Right forelimb (tissue), 1 donor: ENCODE measurements at places on chromosomes 13 and 19.

GRCh38 chr13:29480893-29481525, 114.5 kb downstream of the SLC7A1 start:
- no peak for DNase-seq

DNA sequence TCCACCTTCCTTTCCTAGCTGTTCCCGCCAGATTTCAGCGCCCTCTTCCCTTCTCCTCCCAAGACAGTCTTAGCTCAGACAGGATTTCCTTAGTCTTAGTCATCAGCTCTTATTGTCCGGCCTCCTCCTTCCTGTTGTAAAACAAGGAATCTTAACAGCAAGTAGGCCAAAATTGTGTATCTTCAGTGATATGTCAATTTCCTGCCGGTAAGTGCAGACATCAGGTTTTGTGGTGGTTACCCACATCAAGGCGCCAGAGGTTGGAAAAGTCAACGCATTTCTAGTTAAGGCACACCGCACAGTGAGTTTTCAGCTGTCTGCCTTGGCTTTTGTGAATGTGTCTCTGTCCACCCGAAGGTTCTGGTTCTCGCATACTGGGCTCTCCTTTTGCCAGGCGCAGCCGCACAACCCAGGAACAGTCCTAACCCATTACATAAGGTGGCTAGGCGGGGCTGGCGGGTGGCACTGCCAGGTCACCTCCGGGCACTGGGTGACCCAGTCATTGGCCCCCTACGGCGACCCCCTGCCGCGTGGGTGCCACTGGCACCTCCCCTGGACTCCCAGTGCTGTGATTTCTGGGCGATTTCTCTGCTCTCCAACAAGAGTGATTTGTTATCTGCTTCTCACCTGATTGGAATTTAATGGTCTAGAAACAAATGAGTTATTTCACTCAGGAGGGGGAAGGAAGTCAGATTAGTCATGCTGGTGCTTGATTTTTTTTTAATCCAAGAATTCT, 12.9 kb downstream of the COL4A2 start:
- DNase-seq: peak; percentile 36

- peak; percentile 77 for DNase-seq
These were observed 46.4 kb upstream of the SHKBP1 start for GRCh38 chr19:40530091-40530901.

DNA sequence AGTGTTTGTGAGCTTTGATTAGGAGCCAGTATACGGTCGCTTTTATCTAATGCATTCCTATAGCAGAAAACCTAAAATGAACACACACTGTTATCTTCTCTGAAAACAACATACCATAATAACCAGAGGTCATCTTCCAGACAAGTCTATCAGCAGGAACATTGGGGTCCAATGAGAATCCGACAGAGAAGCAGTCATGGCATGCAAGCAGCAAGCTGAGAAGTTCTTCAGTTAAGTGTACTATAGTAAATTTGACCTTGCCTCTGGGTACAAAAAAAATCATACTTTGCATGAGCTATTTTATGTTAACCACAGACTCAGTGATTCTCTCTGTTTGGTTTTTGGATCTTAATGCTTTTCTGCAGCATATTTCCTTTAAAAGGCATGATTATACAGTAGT, 1505.1 kb downstream of the PCDH9 start:
- DNase-seq: no peak

DNA sequence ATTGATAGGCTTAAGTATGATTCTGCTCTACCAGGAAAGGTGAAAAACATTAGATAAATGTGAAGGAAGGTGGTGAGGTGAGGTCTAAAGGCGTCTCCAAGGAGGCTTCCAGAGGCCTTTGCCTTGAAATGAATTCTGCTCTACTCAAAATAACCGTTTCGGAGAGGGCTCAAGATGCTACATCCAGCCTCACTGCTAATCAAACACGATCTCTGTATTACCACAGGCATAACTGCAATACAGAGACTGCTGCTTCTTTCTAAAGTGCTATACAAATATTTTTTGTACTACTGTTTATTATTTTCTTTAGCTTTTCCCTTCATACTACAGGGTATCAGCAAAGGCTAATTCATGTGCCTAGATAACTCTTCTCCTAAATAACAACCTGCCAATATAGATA, 16.8 kb downstream of the MBNL2 start:
- no peak for DNase-seq

- no peak for DNase-seq
These were observed 215.5 kb downstream of the POSTN start for GRCh38 chr13:37383046-37383445.

GRCh38 chr19:21758296-21758695, 9.1 kb downstream of the ZNF100 start:
- DNase-seq: no peak

GRCh38 chr13:75417012-75417384, 65.0 kb downstream of the TBC1D4 start:
- DNase-seq: no peak

GRCh38 chr19:55670280-55671053, 4.6 kb upstream of the EPN1 start:
- peak; percentile 75 for DNase-seq

DNA sequence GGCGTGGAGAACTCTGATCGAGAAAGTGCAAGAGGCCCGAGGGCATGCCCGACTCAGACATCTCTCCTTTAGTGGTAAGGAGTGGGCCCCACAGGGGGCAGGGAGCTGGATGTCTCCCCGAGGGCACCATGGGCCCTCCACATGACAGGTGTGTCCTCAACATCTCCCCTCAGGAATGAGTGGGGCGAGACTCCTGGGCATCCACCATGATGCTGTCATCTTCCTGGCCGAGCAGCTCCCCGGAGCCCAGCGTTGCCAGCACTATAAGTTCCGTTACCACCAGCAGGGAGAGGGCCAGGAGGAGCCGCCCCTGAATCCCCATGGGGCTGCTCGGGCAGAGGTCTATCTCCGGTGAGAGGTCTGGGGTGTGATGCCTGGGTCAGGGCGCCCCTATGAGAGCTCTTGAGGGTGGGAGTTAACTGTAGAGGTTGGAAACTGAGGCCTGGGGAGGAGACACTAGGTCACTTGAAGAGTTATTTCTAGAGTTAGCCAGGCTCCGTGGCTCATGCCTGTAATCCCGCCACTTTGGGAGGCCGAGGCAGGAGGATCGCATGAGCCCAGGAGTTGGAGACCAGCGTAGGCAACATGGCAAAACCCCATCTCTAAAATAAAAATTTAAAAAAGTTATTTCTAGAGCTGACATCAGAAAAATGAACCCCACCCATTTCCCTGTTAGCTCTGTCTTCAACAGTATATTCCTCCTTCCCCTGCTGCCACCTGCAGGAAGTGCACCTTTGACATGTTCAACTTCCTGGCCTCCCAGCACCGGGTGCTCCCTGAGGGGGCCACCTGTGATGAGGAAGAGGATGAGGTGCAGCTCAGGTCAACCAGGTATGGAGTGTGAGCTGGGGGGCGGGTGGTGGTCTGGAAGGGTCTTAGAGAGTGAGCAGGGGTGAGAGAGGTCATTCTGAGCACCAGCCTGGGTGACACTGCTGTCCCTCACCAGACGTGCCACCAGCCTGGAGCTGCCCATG, 5.1 kb downstream of the IGFLR1 start:
- DNase-seq: no peak

DNA sequence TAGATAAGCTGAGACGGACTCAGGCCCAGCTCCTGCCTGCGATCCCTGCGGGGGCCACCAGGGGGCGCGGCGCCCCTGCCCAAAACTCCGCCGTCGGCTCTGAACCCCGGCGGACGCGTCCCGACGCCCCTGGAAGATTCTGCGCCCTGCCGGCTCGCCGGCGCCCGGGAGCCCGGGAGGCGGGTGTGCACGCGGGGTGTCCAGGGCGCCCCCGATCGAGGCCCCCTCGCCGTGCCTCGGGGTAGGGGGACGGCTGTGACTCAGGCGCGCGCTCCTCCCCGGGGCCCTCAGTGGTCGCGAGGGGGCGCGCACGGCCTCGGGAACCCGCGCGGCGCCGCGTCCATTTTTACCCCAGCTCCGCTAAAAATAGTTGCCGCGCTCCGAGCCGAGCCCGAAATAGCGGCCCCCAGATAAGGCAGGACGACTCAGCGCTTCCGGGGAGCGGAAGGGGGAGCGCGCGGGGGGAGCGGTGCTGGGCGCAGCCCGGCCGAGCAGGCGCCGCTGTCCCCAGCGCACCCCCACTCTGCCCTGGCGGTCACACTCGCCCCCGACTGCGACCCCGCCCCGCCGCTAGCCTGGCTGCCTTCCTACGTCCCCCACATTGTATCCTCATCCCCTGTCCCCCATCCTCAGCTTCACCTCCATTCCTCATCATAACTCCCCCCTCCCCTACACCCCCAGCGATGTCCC, 16.0 kb upstream of the ERCC1 start:
- DNase-seq: peak; percentile 92

DNA sequence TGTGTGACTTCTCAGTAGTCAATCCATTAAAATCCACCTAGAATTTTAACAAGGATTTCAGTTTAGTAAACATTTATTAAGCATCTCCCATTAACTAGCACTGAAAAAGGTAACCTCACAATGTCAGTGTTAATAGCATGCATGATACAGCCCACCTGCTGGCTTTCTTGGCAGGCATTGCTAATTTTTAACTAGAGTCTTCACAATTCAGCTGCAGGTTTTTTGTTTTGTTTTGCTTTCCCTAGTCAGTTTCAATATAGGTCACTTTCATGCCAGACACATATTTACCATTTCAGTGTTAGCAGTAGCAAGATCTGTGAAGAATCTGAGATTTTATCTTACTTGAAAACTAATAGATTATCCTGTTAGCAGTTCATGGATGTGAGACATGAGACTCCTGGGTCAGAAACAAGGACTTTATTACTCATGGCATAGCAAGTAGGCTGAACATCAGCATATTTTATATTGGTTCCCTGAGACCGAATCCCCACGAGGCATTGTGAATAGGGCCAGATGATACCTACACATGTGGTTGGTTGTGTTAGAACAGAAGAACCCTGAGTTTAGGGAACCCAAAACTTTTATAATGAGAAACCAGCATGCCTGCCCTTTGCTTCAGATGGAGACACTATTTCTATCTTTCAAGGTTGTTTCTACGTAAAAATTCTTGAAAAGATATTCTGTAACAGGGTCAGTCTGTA, 198.0 kb upstream of the HTR2A start:
- DNase-seq: no peak

- no peak for DNase-seq
These were observed 109.4 kb downstream of the CRYL1 start for GRCh38 chr13:20416223-20416745.

GRCh38 chr19:18895824-18896341, at the start of gene CERS1:
CERS1 (minus strand) TSS chr19:18896158; CDS start chr19:18896072, 86 bp downstream.
- DNase-seq: peak; percentile 65

GRCh38 chr13:33480561-33480960, 195.0 kb upstream of the STARD13 start:
- no peak for DNase-seq

- peak; percentile 54 for DNase-seq
These were observed 22.9 kb downstream of the OLFM2 start for GRCh38 chr19:9913237-9914000.

DNA sequence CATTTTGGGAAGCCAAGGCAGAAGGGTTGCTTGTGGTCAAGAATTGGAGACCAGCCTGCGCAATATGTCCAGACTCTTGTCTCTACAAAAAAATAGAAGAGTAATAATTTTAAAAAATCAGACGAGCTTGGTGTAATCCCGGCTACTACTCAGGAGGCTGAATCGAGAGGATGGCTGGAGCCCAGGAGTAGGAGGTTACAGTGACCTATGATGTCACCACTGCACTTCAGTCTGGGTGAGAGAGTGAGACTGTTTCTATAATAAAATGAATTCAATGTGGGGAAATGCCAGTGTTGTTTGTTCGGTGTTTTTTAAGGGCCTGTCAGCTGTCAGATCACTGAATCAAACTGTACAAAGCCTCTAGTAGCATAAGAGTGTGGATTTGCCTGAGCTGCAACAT, 1.2 kb upstream of the FBXL3 start:
- DNase-seq: no peak

GRCh38 chr19:42601811-42602443, 7.2 kb upstream of the CEACAM8 start:
- peak; percentile 52 for DNase-seq

GRCh38 chr13:52926971-52927370, 78.5 kb upstream of the PCDH8 start:
- DNase-seq: no peak

GRCh38 chr19:41787055-41787454, 9.3 kb upstream of the CEACAM3 start:
- no peak for DNase-seq

DNA sequence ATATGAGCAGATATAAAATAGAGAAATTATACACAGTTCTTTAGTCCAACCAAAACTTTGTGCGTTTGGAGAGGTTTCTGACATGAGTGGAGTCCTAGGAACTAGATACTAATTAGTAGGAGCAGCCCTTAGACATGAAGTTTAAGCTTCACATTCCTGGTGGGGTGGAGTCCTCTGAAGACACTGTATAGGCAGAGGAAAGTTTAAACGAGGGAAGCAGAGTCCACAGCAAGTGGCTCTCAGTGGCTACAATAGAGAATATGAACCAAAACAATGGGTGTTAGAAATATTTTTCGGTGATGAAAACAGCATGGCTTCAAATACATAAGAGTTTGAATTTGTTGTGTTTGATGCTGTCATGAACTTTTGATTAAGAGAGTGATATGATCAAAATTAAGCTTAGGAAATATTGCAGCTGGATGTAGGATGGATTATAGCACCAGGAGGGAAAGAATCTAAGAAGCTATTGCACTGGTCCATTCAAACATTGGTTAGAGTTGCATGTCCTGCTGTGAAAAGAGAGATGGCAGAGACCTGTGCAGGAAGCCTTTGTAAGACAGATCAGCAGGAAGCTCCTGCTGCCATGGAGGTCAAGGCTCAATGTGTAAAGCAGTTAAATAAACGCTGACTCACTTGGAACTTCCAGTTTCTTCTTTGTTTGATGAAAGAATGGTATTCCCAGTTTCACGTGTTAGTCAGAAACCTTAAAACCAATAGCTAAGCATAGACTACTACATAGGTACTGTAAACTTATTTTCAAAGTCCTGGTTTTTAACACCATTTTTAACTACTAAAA, 175.2 kb downstream of the TDRD3 start:
- DNase-seq: no peak

- DNase-seq: no peak
These were observed 5.8 kb upstream of the TPM4 start for GRCh38 chr19:16070366-16070990.

DNA sequence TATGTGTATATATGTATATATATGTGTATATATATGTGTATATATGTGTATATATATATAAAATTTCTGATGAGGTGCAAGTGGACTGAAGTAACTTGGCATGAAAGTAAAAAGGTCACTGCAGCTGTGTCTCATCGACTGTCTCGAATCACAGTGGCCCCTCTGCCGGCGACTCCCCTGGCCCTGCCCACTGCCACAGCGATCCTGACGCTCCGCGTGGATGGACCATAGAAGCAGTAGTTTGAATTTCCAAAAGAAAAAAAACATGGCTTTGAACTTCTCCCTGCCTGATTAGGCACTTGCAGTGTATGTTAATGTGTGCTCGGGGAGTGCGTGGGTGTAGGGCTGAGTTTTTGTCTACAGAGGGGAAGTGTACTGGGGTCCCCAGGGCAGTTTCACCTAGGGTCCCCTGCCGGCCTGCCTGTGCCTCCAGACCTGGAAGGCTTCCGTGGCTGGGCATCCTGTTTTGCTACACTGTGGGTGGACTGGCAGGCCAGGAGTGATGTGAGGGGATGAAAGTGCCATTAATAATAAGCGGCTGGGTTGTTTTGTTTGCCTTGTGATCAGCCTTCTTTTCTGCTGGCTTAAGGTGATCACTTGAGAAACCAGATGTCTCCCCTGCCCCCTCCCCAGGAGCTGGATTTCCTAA, 10.8 kb downstream of the ZIC5 start:
- DNase-seq: no peak

GRCh38 chr19:37303591-37304171, 67.2 kb upstream of the ZNF527 start:
- DNase-seq: no peak
